ENCODE measurements at places on chromosomes 12 and 14.

DNA sequence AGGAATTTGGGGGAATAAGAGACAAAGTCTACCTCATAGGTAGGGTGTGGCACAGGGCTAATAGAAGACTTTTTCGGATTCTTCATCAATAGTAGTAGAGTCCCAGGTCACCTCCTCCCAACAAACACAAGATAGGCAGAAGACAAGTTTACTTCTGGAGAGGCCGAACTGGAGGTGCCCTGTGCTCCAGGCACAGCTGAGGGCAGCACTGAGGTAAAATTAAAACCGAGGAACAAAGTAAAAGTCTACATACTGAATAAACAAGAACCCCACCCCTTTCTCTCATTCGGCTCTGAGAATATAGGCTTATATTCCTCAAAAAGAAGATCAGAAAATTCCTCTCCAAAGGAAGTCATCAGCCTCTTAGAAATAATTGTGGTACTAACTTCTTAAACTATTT lies 161.5 kb downstream of the SEC23A start:
- no peak for DNase-seq

DNA sequence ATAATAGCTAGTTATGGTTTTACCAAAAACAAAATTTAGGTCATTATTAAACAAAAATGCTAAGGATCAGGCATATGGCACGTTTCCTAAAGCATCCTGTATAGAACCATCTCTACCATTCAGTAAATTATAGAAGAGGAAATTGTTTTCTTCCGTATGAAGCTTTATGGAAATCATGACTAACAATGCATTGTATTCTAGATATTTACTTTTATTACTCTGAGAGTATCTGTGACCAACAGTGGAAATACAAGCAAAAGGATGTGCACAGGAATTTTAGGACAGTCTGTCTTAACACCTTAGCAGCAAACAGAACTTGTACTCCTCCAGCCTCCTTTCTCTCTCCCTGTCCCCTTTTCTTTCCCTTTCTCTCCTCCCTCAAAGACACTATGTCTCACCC lies 7.1 kb downstream of the DENND5B start:
- no peak for DNase-seq

- no peak for DNase-seq
Measured at GRCh38 chr12:51687614-51688013, 96.6 kb downstream of the SCN8A start.

- no peak for DNase-seq
Measured at GRCh38 chr12:76449993-76450392, 101.8 kb upstream of the BBS10 start.

DNA sequence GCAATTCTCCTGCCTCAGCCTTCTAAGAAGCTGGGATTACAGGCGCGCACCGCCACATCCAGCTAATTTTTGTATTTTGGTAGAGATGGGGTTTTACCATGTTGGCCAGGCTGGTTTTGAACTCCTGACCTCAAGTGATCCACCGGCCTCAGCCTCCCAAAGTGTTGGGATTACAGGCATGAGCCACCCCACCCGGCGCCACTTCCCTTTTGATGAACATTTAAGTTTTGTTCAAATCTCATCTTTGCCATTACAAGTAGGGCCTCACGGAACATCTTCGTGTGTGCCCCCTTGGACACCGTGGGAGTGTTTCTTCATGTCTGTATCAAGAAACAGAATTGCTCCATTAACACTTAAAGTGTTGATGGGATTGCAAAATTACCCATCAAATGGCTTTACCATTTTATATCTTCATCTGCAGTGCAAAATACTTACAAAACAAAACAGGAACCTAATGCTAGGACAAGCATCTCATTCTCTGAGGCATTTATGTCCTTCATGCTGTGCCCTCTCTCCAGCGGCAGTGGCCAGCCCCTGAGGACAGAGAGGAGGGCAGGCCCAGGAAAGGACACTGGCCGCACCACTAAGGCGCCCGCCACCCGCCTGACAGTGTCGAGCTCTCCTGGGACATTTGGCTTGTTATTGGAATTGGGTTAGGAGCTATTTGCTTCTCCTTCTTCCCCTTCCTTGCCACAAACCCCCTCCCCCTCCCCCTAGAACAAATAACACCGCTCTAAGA lies 61.7 kb downstream of the RFX4 start:
- no peak for DNase-seq

GRCh38 chr12:103327676-103328075 lies 168.1 kb downstream of the C12orf42 start:
- DNase-seq, result no peak
